ENCODE measurements at places on chromosomes 3 and 15.

GRCh38 chr15:52068004-52068615, 44.5 kb downstream of the BCL2L10 start:
- no peak for DNase-seq

DNA sequence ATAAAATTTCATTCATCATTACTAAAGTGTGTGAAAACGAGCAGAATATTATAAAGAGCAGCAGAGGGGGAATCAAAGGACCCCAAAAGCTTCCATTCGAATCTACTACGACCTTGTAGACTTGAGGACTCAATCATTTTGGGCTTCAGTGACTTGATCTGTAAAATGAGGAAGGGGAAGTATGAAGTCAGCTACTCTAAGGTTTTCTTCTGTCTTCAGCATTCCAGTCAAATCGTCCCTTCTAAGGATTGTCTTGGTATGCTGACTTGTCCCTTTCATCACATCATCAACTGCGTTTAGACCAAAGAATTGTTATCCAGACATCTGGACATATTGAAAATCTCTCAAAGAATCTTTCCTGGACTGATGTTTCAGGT, 44.8 kb downstream of the PLD1 start:
- no peak for DNase-seq

DNA sequence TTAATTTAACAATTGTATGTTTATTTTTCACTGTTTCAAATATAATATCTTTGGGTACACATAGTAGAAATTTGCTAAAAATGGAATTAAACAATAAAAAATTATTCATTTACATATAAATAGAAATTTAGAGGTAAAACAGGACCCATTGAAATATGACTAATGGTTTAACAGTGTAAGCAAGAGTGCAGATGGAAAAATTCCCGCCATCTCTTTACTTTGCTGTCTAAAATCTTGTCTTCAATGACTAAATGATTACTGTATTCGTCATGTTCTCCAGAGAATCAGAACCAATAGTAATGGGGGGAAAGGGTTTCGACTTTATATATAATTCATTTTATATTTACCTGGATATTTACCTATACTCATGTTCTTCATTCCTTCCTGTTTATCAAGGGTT, 163.1 kb downstream of the IL1RAP start:
- DNase-seq, result no peak

DNA sequence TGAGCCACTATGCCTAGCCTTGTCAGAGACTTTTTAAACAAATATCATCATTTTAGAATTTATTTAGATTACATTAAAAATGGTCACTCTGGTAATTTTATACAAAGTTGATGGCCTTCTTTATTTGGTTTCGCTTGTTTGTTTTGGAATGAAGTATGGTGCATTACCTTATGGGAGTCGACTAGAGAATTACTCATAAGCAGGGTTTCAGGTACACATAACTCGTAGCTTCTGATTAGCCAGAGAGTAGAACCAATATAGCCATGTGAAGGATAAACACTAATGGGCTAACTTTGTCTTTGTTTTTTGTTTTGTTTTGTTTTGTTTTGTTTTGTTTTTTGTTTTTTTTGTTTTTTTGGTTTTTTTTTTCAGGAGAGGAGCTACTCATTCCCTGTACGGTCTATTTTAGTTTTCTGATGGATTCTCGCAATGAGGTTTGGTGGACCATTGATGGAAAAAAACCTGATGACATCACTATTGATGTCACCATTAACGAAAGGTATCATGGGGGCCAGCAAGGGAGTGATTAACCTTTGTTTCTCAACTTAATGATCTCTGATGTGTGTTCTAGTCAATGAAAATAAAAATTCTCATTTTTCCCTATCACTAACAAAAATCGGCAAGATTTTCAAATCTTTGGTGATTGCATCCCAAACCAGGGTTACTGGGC, 113.2 kb downstream of the IL1RAP start:
- no peak for DNase-seq

GRCh38 chr3:74447221-74447620, 167.2 kb downstream of the CNTN3 start:
- DNase-seq, result no peak

DNA sequence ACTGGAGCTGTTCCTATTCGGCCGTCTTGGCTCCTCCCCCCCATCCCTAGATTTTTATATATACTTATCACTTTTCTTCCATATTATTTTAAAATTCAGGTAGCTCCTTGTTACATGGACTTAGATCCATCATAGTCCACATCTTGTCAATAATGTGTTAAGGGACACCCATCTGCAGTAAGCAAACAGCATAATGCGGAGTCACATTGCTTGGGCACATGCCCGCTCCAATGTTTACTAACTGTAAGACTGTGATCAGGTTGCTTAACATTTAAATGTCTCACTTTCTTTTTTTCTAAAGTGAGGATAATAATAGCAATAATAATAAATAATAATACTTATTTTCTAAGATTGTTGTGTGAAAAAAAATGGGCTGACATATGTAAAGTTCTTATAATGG, 303.2 kb upstream of the SOX14 start:
- DNase-seq, result no peak

GRCh38 chr15:25611603-25612002, 172.8 kb upstream of the UBE3A start:
- no peak for DNase-seq

DNA sequence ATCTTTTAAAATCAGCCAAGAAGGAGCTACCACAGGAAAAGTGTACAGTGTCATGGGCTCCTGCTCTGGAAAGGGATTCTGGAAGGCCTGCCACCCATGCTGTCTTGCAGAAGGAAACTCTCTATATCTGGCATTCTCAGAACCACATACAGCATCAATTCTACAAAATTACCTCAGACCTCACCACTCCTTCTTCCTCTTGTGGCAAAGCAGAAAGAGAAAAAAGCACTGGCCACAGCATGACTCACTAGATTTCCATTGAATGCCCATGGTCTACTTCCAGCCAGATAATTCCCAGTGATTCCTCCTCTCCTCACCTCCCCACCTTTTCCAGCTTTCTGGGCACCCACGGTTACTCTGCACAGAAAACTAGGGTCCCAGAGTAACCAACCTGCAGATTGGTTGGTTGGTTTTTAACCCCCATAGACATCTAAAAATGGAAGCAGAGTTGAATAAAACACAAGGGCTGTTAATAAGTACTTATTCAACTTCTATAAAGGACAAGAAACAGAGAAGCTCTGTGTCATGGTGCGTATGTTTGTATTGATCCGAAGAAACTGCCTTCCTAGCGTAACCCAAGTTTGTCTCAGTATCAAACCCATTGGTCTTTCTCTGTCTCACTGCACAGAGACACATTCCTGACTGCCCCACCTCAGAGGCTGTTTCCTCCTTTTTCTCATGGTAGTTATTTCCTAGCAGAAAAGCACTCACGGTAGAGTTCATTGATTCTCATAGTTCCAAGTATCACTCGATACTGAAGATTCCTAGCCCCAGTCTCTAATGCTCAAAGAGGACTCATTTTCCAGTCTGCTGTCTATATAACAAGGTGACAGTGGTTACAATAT, 67.7 kb downstream of the LDHAL6B start:
- no peak for DNase-seq

DNA sequence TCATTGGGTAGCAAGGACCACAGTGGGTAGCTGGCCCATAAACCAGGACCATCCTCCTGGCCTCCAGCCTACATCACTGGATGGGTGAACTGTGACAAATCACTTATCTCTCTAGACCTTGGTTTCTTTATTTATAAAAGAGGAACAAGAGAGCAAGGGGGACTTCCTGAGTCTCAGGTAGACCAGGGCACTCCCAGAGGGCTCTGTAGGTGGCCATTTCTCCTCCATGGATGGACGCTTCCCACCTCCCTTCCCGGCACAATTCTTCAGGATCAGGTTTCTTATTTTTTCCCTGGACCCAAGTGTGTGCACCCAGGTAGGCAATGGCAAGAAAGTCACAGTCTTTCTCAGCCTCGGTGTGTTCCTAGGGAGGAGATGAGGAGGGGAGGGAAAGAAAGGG, 41.4 kb upstream of the SPATA12 start:
- no peak for DNase-seq

GRCh38 chr3:145533696-145534095, 627.3 kb downstream of the PLOD2 start:
- DNase-seq, result no peak

GRCh38 chr3:47413751-47414150, 32.9 kb downstream of the PTPN23 start:
- no peak for DNase-seq

DNA sequence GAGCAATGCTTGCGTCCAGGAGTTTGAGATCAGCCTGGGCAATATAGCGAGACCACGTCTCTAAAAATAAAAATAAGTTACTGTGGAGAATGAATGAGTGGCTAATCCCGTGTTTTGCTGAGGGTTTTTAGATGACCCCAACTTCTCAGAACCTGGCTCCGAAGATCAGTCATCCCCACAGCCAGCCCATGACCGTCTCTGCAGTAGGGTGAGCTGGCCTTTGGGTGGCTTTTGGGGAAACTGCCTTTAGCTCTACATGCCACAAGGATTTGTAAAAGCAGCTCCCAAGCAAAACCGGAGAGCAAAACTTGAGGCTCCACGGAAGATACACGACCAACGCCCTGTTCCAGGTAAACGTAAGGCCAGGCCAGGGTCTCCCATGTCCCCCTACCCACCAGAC, 39.2 kb upstream of the TFRC start:
- no peak for DNase-seq

DNA sequence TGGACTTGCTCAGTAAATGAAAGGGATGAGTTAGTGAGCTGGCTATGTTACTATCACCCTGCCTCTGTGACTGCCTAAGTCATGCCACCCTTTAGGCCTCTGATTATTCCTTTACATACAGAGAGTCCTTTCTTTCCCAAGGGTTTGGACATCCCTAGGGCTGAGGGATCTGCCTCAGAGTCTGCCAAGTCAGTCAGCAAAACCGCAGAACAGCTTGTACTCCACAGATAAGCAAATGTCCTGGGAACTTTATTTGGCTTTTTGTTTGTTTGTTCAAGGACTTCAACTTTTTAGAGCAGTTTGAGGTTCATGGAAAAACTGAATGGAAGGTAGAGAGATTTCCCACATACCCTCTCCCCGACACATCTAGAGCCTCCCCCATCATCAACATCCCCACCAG, 82.6 kb upstream of the TRIM42 start:
- DNase-seq, result no peak

DNA sequence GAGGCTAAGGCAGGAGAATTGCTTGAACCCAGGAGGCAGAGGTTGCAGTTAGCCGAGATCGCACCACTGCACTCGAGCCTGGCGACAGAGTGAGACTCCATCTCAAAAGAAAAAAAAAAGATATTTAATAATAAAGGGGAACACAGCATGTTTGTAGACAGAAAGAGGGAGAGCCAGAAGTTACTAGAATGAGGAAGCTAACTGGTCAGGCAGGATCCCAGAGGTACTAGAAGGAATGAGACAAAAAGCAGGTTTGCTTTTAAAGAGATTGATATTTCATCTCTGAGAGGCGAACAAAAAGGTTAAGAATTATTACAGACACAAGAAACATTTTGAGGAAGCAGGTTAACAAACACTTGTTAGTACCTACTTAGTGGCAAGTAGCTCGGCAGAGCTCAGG, 9.2 kb downstream of the CD200R1 start:
- DNase-seq, result no peak

GRCh38 chr3:181555681-181556080, 156.0 kb upstream of the SOX2 start:
- DNase-seq, result no peak

DNA sequence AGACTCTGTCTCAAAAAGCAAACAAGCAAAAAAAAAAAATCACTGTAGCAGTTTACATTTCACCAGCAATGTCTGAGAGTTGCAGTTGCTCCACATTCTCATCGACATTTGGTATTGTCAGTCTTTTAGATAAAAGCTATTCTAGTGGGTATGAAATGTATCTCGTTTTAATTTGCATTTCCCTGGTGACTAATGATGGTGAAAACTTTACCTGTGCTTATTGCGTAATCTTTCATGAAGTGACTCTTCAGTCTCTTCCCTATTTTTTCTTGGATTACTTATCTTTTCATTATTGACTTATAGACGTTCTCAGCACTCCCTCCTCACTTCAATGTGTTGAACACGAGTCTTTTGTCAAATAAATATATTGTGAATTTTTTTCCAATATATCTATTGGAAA, 37.2 kb upstream of the CLSTN2 start:
- DNase-seq, result no peak

GRCh38 chr3:194787650-194788049, 102.0 kb downstream of the FAM43A start:
- no peak for DNase-seq

GRCh38 chr3:43180027-43180426, 74.1 kb upstream of the POMGNT2 start:
- no peak for DNase-seq

DNA sequence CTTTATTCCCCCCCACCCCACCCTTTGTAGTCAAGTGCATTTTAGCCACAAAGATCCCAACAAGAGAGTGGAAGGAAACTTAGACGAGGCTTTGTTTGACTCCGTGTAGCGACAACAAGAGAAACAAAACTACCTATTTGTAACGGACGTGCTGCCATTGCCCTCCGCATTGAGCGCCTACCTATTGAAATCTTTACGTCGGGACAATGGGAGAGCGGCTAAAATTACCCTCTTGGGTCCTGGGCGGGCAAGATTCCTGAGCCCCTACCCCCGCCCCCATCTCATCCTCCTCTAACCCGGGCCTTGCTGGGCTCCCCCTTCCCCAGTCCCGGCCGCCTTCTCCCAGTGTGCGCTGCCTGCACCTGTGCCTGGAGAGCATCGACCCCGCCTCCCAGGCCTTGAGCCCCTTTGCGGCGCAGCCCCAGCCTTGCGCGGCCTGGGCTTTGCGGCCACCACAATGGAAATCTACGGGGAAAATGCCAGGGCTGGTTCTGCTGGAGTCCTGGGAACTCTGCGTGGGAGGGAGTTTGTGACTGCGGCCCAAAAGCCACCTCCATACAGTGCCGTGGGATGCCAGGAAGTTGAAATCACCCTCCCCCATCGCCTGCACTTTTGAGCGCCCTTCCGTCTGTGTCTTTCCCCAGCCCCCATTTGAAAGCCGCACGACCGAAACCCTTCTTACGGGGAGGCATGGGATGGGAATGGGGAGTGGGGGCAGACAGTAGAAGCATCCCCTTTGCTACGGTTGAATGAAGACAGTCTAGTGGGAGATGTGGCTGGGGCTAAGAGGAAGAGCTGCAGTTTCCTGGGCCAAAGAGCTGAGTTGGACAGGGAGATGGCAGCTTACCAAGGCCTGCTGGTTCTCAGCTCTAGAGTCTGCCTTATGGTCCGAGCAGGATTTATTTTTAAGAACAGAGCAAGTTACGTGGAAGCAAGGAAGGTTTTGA, 1.1 kb upstream of the SOX2 start:
- no peak for DNase-seq

- no peak for DNase-seq
Measured at GRCh38 chr3:59774634-59775033, 724.8 kb upstream of the CFAP20DC start.

DNA sequence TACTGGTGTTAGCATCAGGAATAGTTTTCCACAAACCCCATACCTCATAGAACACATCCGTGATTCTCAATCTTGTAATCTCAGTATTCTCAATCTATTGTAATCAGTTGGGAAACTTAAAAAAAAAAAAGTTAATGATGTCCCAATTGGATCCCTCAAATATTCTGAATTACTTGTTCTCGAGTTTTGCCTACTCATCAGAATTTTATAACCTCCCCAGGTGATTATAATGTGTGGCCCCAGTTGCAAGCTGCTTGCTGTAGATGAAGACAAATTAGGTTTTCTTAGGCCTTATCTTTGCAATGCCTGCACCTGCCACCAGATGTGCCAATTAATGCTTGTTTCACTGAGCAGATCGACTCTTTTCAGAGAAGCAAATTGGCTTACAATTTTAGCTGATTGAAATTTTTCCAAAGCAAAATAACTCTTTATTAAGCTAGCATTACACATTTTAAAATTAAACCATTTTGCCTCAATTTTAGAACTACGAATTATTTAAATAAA, 19.0 kb upstream of the DIPK2A start:
- DNase-seq, result no peak

- DNase-seq, result no peak
Measured at GRCh38 chr15:75815811-75816719, 27.2 kb upstream of the UBE2Q2 start.
